ENCODE measurements at places on chromosomes 4 and X.

GRCh38 chrX:39453889-39454621 is 643.7 kb downstream of the BCOR start:
- no peak for DNase-seq

GRCh38 chrX:129655547-129656249 is 942 bp upstream of the APLN start:
- DNase-seq = no peak

DNA sequence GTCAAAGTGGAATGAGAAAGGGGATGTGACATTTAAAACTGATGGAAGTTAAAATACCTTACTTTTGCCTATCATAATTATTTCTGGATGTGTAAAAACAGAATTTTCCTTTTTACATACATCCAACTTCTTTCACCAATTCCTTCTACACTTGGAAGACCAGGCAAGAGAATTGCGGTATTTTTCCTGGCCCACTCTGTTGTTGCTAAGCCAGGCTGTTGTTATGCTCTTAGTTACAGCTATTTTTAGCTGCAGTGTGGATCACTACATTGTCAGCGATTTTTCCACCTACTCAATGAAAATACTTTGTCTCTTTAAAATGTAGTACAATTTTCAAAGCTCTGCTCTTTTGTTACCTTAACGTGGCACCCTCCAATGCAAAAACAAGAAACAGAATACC is 43.4 kb downstream of the NKX6-1 start:
- DNase-seq = no peak

DNA sequence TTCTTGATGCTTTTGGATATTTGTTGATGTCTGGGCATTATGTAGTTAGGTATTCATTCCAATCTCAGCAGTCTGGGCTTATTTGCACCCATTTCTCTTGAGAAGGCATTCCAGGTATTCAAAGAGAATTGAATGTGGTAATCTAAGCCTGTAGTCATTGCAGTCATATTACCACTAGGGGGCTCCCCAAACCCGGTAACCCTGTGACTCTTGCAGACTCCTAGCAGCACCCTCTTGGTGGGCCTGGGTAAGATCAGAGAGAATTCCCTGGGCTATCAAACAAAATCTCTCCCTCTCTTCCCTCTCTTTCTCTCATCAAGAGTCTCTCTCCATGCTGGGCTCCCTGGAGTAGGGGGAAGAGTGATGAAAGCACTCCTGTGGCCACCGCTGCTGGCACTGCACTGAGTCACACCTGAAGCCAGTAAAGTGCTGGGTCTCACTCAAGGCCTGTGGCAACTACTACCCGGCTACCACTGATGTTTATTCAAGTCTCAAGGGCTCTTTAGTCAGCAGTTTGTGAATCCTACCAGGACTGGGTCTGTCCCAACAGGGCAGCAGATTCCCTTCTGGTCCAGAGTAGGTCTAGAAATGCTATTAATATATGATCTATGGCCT is 187.7 kb upstream of the NUDT10 start:
- no peak for DNase-seq

DNA sequence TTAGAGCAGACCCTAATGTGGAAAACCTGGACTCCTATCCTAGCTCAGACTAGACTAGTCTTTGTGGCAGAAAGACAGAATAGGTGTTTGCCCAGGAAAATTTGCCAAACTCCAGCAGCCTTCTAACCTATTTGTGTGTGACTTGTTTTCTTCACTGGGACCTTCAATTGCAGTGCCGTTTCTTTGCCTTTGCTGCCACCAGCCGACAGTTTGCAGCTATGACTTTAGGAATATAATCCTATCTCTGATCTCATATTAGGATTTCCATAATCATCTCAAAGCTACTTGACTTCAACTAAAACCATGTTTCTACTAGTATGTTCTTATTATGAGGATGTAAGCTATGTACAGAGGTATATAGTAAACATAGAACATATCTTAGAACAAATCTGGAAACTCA is 60.2 kb upstream of the PGAM4 start:
- DNase-seq = no peak

GRCh38 chr4:80852061-80852460 is 178.4 kb upstream of the BMP3 start:
- DNase-seq = no peak

DNA sequence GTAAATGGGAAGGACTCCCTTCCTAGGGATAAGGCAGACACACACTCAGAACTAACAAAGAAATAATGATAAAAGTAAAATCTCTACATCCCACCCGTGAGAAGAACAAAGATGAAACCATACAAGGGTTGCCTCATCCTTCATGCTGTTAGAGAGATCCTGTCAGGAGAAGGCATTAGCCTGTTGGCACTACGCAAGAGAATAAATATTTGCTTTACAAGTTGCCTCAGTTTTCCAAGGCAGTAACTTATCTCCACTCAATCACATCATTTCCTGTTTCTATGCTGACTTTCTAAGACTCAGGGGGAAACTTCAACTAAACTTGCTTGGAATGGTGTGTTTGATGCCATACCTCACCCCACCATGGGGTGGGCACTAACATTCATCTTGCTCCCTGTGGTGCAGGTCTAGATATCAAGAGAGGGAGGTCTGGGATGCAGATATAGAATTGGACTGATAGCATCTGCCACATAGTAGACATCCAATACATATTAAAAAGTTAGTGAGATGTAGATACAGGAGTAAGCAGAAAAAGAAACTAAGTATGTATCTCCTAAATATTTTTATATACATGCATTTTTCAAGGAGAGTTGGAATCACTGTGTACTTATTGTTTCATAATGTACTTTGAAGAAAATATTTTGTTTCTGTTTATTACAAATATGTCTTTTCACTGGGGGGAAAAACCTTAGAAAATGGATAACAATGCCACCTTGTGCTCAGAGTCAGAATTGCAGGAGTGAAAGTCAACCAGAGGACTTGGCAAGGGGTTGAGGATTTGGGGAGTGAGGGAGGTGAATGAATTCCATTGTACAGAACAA is 57.2 kb upstream of the BEX4 start:
- DNase-seq = no peak

- DNase-seq = peak; percentile 60
These were observed at the start of gene DAPP1 for GRCh38 chr4:99816545-99817308. Gene DAPP1 (plus strand): TSS chr4:99816827. CDS start chr4:99816914, 87 bp downstream.

GRCh38 chrX:47815901-47816845 is 20.5 kb upstream of the ZNF81 start:
- DNase-seq = no peak

- DNase-seq = no peak
These were observed 43.4 kb downstream of the IDS start for GRCh38 chrX:149461746-149462145.

DNA sequence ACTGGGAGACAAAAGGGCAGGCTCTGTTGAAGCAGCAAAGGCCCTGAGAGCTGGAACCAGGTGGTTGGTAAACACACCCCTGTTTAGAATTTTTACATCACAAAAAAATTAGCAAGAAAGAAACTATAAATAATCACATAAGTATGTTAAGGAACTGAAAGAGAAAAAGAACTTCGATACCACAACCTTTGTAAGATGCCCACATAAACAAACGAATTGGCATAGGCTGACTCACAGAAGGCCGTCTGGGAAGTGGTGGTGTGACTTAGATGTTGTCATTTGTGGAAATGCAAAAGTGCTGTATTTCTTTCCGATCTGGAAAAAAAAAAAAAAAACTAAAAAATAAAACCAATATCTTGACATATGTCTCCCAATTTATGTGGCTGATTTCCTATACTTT is 235.1 kb downstream of the USP46 start:
- DNase-seq = no peak

GRCh38 chrX:150482537-150483206 is 85.7 kb upstream of the MTM1 start:
- DNase-seq = peak; percentile 34
